ENCODE measurements at places on chromosomes 13 and 19.

- no peak for DNase-seq
Measured at GRCh38 chr13:76620036-76620435, 266.2 kb downstream of the KCTD12 start.

- DNase-seq: no peak
Measured at GRCh38 chr13:112756967-112757758, 67.3 kb downstream of the ATP11A start.

GRCh38 chr13:52405767-52406494 is at the start of gene THSD1:
Gene THSD1, minus strand, starts transcription at chr13:52406172. Its CDS starts 3,572 bp downstream, at chr13:52402600.
- DNase-seq: no peak

- peak; percentile 31 for DNase-seq
Measured at GRCh38 chr13:39263033-39263432, 224.8 kb downstream of the NHLRC3 start.

DNA sequence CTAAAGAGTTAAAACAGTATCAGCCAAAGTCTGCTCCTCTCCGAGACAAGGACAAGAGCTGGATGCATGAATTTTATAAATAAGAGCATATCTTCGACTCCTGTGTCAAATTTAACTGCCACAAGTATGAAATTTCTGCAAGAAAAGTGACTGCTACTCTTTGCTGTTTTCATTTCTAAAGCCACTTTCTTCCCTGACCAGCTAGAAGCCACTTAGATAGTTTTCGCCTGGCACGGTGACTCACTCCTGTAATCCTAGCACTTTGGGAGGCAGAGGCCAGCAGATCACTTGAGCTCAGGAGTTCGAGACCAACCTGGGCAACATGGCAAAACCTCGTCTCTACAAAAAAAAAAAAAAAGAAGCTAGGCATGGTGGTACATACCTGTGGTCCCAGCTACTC is 61.3 kb downstream of the ENOX1 start:
- DNase-seq: no peak

- DNase-seq: no peak
Measured at GRCh38 chr19:46035986-46036743, 4.6 kb downstream of the IGFL4 start.

DNA sequence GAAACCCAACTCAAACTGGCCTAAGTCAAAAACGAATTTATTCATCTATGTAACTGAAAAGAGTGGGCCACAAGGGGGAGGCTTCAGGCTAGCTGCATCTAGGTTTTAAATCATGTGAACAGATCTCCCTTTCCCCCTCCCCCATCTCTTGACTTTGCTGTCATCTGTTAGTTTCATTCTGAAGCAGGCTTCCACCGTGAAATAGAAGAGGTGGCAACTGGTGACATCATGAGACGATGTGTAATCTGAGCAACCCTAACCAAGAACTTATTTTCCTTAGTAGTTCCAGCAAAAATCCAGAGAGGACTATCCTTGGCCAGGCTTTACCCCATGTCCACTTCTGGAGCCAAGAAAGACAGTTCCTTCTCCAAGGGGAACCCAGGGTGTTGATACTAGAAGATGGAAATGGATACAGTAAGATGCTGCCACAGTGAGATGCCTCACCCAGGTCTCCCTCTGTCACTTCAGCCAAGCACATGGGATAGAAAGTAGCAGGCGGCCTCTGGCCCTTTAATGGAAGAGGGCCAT is 9.4 kb downstream of the SAMD4B start:
- DNase-seq: peak; percentile 48

DNA sequence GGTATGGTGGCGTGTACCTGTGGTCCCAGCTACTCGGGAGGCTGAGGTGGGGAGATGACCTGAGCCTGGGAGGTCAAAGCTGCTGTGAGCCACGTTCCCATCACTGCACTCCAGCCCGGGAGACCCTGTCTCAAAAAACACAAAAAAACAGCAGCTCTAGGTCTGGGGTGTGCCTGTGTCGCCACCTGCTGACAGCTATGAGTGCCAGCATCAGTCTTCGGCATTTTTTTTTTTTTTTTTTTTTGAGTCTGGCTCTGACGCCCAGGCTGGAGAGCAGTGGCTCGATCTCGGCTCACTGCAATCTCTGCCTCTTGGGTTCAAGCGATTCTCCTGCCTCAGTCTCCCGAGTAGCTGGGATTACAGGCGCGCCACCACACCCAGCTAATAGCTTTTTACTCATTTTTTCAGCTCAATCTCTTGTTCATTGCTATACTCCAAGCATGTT is 10.1 kb downstream of the AP2S1 start:
- DNase-seq: peak; percentile 66

- DNase-seq: no peak
Measured at GRCh38 chr13:22049384-22049783, 378.5 kb downstream of the FGF9 start.
